Left kidney (tissue), 8 donors: ENCODE measurements at places on chromosomes 1 and 21. TPM values are rescaled to one million over a fixed set of nuclear protein-coding genes. Genes with fewer than 3 reads are reported as not detected.
A peak's percentile ranks its signal among the peaks of the same experiment; 100 is the strongest.

- DNase-seq: no peak
Measured at GRCh38 chr1:93612510-93612909, 69.1 kb downstream of the BCAR3 start.

DNA sequence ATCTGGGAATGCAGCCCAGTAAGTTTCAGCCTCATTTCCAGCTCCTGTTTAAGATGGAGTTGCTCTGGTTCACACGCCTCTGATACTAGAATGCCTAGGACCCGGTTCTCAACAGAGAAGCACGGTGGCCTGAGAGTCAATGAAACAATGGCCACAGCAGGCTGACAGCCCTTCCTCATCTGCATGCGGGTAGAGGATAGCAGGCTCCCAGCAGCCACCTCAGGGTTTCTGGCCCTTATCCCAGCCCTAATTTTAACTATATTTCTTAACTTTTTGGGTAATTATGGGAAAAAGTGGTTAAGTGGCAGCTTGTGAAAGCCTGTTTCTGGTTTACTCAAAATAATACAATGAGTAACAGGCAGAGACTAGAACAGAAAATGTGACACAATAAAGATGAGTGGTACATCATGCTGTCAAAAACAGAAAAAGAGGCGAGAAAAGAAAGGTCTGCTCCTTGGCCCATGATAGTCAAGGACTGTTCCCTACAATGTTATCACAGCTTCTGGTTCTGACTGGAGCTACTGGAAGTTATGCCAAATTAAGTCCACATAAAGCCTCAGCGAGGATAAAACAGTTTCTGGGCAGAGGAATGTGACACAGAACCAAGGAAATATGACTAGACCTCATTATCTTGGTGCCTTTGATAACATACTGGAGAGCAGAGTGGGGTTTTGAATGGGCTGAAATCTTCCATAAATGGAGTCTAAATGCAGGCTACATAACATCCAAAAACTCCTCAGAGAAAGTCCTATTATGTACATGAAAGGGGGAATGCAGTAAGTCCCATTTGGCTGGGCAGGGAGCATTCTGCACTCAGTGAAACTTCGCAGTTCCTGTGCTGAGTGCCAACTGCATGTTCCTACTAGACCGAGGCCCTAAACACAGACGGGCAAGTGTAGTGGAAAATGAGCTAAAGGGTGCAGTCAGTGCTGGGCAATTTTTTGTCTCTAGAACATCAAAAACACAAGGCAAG, 92.1 kb downstream of the NIBAN1 start:
- DNase-seq: no peak

- peak; percentile 55 for DNase-seq
Measured at GRCh38 chr21:39675993-39676661, 63.4 kb downstream of the B3GALT5 start.

- peak; percentile 64 for DNase-seq
Measured at GRCh38 chr1:118842452-118843201, 145.5 kb downstream of the TBX15 start.

Gene CHI3L1
- polyA plus RNA-seq: 7.4 TPM

DNA sequence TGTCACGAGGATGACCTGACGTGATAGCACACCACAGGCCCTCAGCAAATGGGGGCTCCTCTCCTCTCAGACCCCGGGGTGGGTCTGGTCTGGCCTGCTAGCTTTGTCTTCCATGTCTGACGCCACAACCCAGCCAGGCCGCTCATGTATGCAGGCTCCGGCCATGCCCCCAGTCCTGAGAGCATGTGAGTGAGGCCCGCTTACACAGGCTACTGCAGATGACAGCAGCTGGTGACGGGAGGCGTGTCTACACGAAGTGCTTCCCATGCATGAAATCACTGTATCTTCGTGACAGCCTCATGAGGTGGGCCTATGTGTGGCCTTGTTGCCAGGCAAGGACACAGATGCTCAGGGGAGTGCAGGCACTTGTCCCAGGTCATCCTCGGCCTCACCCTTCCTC, 16.4 kb downstream of the WNT4 start:
- no peak for DNase-seq
